ENCODE measurements at places on chromosomes 5 and 9.

DNA sequence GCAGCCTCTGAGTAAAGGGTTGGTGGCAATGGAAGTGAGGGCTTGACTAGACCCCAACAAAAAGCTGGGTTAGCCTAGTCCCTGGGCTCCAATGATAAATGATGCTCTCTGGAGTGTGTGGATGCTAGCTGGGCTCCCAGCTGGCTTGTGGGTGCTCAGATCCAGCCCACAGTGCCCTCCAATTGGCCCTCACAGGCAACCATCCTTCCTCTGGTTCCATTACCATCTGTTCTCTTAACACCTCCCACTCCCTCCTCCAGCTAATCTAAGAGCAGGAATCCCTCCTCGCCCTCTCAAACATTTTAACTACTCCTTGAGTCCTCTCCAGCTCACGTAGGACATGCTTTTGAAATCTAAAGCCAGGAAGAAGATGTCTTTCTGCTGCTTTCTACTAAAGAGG lies 25.2 kb upstream of the FRMD3 start:
- no peak for DNase-seq

- DNase-seq: no peak
Observed at GRCh38 chr9:126114850-126115460, 211.7 kb upstream of the MVB12B start.

DNA sequence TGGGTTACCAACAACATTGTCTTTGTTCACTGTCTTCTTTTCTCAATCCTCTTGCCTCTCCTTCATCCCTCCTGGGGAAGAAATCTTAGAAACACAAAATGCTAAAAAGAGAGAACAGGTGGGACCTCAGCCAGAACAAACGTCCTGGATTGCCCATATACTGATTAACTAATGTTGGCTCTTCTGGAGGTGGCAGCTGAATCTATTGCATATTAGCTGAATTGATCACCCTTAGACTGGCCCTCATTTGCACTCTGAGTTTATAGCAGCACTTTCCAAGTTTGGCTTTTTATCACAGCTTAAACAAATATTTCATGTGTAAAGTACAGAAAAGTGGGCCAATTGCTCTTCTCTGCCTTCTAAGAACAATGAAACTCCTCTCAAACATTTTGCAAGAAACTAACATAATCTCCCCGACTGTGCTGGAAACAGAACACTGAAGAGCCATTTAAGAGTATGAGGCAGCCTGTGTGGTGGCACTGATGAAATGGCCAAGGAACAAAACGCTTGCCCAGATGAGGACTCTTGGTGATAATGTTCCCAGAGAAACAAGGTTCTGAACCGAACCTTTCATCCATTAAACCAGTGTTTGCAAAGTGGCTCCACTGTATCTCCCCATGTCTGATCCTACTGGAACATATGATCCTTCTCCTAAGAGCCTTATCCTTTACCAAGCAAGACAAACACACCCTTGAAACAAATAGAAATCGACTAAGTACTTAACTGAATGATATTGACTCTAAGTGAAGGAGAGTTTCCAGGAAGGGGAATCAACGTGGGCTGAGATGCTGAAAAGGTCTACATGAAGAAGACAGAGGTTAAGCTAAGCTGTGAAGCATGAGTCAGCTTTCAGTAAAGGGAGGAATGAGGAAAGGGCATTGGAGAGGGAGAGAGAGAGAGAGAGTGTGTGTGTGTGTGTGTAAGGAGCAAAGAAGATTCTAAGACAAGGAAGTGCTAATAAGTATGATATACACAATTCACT lies 83.2 kb upstream of the LIFR start:
- no peak for DNase-seq

- no peak for DNase-seq
Observed at GRCh38 chr9:120441426-120442307, 138.3 kb downstream of the CDK5RAP2 start.

DNA sequence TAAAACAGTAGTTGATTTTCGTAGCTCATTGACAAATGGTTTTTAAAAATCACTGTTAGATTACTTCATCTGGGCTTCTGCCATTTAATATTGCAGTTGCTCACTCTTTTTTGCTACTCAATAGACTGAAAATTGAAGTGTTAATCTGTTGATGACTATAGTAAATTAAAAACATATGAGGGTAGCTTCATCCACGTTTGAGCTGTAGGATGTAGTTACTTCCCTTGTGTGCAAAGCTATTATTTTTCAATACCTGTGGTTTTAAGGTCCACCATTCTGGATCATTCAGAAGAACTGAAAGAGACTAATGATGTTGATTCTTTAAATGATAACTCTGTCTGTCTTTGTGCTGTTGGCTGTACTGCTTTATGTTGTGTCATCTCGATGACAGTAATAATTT lies 74.7 kb downstream of the LNPEP start:
- DNase-seq: no peak

GRCh38 chr9:131685753-131686706 lies 53.8 kb downstream of the RAPGEF1 start:
- DNase-seq: no peak

DNA sequence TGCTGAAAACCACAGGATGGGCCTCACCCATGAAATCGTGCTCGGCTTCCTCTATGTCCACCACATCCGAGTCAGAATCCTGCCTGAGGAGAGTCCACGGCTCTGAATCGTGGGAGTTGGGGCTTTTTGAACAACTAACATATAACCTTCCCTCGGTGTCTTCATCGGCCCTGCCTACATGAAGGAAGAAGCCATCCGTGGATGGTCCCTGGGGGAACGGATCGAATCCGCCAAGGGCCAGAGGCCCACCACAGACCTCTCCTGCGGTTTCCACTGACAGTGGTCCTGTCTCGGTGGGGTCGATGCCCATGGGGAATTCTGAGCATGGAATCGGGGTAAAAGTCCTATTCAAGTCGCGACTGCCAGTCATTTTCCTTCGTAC lies 85.0 kb downstream of the CAMSAP1 start:
- DNase-seq: no peak

DNA sequence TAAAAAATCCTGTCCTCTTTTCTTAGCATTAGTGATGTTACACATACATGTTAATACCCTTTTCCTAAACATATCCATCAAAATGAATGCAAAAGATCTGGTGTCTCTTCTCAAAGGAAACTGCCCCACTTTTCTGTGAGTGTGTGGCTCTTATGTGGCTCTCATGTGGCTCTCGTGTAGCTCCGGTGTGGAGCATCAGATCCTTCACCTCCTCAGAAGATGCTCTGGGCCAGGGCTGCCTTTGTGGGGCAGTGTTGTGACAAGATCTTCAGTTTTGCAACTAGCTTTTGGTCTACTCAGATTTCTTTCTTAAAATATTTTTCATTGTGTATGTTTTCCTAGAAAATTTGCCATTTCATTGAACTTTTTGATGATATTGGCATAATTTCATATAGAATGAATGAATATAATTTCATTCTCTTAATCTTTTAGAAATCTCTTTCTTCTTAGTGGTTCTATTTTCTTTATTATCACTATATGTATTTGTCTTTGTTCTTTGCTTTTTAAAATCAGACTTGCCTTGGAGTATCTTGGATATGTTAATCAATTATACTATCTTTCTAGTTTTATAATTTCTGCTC lies 19.4 kb downstream of the GARNL3 start:
- no peak for DNase-seq

- no peak for DNase-seq
Observed at GRCh38 chr5:93819668-93820067, 78.3 kb upstream of the POU5F2 start.
